Activated T-cell treated with anti-CD3 and anti-CD28 coated beads for 4 hours (primary cell): ENCODE measurements at places on chromosomes 2 and 18.

- no peak for DNase-seq
These were observed 171.3 kb downstream of the THADA start for GRCh38 chr2:43424262-43425207.

GRCh38 chr2:88192613-88193012 lies 22.5 kb downstream of the THNSL2 start:
- DNase-seq = no peak

- no peak for DNase-seq
These were observed 84.3 kb downstream of the EFEMP1 start for GRCh38 chr2:55839182-55839819.

- DNase-seq = no peak
These were observed 17.6 kb upstream of the TMEM247 start for GRCh38 chr2:46461709-46462171.

- DNase-seq = no peak
These were observed 24.4 kb upstream of the AGFG1 start for GRCh38 chr2:227447606-227448005.

- no peak for DNase-seq
These were observed 20.5 kb downstream of the IL36A start for GRCh38 chr2:113025737-113026136.

- no peak for DNase-seq
These were observed 407.5 kb upstream of the NRP2 start for GRCh38 chr2:205274801-205275200.

GRCh38 chr18:70036771-70037347 lies 89.2 kb upstream of the CD226 start:
- DNase-seq = no peak

- DNase-seq = no peak
These were observed 46.9 kb upstream of the GREB1L start for GRCh38 chr18:21194871-21195771.

- DNase-seq = no peak
These were observed 1641.3 kb upstream of the SLC39A10 start for GRCh38 chr2:194015751-194016150.

- peak; percentile 45 for DNase-seq
These were observed 54.8 kb upstream of the CREB1 start for GRCh38 chr2:207474863-207475485.

GRCh38 chr2:173104156-173104555 lies 28.5 kb downstream of the MAP3K20 start:
- DNase-seq = no peak

DNA sequence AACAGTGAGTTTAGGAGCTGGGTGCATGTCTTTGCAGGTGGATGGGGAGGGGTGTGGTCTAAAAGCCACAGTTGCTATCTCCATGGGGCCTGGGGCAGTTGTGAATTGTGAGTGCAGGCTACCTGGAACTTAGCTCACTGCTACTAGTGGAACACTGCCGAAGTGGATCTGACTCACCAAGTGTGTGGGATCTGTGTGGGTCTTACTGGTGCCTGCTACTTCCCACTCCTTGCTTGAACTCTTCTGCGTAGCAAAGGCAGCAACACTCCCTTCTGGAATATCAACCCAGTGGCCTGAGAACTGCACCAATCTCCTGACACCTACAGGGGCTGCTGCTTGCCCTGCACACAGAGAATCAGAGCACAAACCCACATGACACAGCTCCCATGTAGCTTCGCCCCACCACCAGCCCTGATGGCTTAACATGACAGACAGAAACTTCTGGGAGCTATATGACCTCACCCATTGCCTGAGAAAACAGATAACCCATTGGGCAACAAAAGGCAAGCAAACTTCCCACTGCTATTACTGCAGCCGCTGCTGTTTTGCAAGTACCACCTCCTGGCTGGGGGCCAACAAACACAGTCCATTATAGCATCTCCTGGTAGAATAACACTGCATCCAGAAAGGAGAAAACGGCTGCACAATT lies 455.1 kb upstream of the DDX18 start:
- DNase-seq = no peak

GRCh38 chr18:48777744-48778116 lies 173.0 kb downstream of the SMAD7 start:
- no peak for DNase-seq

- no peak for DNase-seq
These were observed 269.8 kb upstream of the HDAC4 start for GRCh38 chr2:239670463-239671120.

- DNase-seq = no peak
These were observed 150.9 kb downstream of the ATAD2B start for GRCh38 chr2:23776021-23776420.

GRCh38 chr2:8144785-8145184 lies 537.1 kb upstream of the ID2 start:
- DNase-seq = no peak
